SJSA1 (cell line): ENCODE measurements at places on chromosomes 5 and 9. TPM values are rescaled to one million over a fixed set of nuclear protein-coding genes. Genes with fewer than 3 reads are reported as not detected.

NDUFAF2 gene
- total RNA-seq = 45.2 and 66.8 TPM in 2 replicates

PRLR gene
- 0.05 TPM in 1 of 2 replicates, not detected in the other for total RNA-seq

THOC3 gene
- total RNA-seq = 66.9 and 79.5 TPM in 2 replicates

CCL27 gene
- total RNA-seq = not detected in 2 replicates

DNA sequence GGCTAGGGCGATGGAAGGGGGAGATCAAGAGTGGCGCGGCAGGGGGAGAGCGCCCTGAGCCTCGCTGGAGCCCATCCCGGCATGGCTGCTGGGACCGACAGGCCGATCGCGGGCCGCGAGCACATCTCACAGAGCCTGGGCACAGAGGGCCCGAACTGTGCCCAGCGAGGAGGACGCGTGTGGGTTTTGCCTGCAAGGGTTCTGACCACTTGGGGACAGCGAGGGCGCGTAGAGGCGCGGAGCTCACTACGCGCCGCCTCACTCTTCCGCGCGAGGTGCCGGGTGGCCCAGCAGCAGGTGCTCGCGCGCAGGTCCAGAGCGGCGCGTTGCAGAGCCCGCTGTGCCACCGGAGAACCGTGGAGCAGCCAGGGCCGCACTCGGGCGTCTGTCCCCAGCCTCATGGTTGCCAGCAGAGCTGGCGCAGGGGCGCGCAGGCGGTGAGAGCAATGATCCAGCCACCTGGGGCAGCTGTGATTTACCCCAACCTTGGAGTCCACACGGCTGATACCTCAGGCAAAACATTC is 16.3 kb upstream of the PITX1 start:
- DNase-seq = no peak

DNA sequence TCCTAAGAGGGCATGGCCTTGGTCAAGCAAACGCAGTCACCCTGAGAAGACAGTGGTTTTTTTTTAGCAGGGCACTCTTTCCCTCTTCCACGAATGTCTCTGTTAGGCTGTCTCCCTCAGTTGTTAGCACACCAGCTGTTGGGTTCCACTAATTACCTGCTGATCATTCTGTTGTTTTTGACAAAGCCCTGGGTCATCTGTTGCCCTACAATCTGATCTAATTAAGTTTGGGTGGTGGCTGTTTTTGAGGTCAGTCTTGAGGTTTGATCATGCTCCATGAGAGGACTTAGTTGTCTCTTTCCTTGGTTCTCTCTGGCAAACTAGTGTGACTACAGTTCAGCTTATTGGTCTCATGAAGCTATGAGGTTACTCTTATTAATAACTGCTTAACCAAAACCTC is 5.0 kb upstream of the PTPDC1 start:
- DNase-seq = no peak
